NCI-H146 (cell line): ENCODE measurements at places on chromosomes 11 and 22.

DNA sequence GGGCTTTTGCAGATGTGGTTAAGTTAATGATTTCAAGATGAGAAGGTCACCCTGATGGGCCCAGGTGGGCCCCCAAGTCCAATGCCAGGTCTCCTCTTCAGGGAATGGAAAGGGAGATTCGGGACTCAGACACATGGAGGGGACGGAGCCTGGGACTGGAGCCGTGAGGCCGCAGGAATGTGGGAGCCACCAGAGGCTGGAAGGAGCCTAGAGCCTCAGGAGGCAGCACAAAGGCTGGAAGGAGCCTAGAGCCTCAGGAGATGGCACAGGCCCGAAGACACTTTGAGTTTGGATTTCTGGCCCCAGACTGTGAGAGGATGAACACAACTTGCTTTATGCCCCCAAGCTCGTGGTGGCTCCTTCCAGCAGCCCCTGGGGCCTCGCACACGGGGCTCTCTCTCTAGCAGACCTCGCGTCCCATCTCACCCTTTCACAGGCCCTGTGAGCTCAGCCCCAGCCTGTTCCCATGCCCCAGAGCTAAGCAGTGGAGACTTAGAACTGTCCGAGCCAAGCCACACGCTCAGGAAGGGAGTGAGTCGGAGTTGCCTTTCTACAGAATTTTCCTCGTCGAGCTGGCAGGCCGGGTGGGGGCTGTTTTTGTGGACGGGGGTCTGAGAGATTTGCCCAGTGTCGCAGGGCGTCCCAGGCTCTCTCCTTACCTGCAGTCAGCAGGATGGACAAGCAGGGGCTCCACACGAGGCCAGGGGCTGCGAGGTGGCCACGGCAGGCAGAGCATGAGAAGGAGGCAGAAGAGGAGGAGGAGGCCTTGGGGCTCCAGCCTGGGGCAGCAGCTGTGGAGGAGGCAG is 937.6 kb downstream of the BRD1 start:
- DNase-seq: no peak

DNA sequence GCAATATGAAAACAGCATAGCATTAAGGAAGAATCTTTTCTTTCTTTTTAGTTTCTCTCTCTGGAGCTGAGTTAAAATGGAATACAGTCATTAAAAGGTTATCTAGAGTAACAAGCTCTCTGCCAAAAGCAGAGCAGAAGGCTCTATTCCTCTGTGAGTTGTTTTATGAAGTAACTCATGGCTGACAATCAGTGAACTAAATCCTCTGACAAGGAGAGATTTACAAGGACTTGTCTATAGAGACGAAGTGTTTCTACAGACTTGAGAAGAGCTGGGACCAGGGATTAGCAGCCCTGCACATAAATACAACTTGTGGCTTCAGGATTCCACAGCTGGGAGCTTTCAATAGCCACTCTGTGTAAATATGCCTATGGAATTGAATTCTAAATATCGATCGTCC is 192.5 kb upstream of the RAG2 start:
- DNase-seq: no peak

DNA sequence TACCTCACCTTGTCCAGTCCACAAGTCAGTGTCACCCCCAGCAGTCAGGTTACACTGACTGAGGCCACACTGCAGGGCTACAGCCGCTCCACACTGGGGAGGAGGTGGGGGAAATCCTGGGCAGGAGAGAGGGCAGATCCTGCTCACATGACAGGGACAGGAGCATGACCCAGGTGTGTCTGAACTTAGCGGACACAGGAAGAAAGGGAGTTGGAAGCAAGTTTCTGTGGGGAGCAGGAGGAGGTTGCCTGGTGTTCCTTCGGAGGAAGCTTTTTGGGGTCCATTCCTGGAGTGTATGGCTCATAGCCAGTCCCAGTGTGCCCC is 5.9 kb downstream of the MMP11 start:
- no peak for DNase-seq

GRCh38 chr11:83140691-83141455 is 16.1 kb upstream of the PCF11 start:
- no peak for DNase-seq

GRCh38 chr11:71238941-71239340 is 13.4 kb downstream of the SHANK2 start:
- no peak for DNase-seq

DNA sequence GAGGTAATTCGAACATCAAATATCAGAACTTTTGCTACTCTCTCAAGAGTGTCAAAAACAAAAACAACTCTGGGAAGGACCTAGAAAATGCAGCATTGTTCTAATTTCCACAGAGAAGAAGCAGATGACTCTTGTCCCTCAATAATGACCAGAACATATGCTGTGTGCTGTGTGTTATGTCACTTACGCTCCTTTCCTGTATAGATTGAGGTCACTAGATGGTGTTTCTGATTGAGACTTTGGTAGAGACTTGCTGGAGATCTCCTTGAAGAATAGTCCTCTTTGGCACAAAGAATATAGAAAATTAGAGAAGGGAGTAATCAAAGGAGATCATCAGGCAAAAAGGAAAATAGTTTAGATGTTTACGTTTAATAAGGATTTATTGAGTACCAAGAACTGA is 2.3 kb upstream of the SIK3 start:
- no peak for DNase-seq

- no peak for DNase-seq
These were observed 47.9 kb downstream of the PPARA start for GRCh38 chr22:46198274-46198673.

GRCh38 chr22:36360871-36361383 is 26.8 kb downstream of the MYH9 start:
- no peak for DNase-seq

GRCh38 chr11:115153135-115153534 is 351.1 kb downstream of the CADM1 start:
- DNase-seq: no peak

DNA sequence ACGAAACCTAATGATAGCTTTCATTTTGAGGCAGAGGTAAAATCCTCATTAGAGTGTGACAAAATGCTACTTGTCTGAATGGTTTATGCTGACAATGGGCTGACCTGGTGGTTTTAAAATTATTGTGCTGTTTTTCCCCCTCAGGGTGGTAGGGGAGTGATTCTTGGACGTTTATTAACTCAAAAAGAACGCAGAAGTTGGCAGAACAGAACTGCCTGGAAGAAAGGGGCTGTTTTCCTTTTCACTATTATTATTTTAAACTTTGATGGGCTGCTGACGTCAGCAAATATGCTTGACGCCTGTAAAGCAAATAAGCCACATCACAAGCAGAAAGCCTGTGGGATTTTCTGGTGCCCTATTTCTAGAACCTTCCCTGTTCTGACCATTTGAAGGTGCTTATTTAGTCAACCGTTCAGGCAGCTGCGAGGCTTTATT is 4.0 kb downstream of the RASSF10 start:
- no peak for DNase-seq

DNA sequence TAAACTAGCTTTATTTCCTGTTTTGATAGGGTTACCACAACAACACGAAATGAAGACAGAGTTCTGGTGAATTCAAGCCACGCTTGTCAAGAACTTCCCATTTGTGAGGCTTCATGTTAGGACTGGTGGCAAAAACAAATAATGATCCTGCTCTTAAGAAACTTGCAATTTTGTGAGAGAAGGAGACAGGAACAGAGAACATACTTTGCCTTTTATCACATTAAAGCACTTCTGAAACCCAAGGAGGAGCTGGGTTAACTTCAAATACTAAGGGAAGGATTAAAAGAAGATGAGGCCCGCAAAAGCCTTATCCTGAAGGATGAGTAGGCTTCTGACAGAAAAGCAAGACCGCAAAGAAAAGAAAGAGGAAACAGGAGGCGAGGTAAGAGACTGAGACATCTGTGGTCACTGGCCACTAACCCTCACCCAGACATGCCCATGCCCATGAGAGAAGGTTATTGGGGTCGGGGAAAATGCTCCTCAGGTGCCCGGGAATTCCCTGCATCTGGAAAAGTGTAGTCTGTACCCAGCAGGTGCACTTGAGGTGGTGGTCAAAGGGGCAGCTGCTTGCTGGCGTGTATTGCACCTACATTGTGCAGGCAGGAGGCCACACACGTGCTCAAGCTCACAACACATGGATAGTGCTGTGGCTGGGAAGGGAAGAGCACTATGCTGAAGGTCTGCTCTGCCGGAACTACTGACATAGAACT is 50.5 kb downstream of the MAPK1 start:
- DNase-seq: peak; percentile 39

- no peak for DNase-seq
These were observed 39.9 kb upstream of the NUP160 start for GRCh38 chr11:47887910-47888569.
